ENCODE measurements at places on chromosomes 4 and X. TPM values are rescaled to one million over a fixed set of nuclear protein-coding genes. Genes with fewer than 3 reads are reported as not detected.

The NAP1L2 gene
- total RNA-seq = not detected

- no peak for DNase-seq
These were observed 12.2 kb upstream of the ODAM start for GRCh38 chr4:70183168-70183939.

DNA sequence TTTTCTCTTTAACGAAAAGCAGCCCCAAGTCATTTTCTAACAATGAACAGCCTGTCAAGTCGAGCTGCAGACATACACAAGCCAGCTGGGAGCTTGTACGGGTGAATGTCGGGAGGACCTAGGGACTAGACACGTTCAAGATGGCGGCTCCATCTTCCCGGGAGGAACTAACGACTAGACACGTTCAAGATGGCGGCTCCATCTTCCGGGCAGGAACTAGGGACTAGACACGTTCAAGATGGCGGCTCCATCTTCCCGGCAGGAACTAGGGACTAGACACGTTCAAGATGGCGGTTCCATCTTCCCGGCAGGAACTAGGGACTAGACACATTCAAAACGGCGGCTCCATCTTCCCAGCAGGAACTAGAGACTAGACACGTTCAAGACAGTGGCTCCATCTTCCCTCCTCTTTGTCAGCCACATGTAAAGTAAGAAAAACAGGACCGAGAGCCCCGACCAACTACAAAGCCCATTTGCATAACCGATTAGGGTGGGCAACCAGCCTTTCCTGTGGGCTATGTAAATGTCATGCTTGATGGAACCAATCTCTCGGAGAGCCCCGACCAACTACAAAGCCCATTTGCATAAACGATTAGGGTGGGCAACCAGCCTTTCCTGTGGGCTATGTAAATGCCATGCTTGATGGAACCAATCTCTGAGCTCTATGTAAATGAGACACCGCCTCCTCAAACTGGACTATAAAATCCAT is 175.5 kb downstream of the DHRSX start:
- DNase-seq = no peak

GRCh38 chr4:54658252-54659093 is 716 bp downstream of the KIT start:
- no peak for DNase-seq
